ENCODE measurements at places on chromosomes 7 and 10.

- peak; percentile 65 for DNase-seq
Observed at GRCh38 chr7:16644636-16645592, 640 bp downstream of the ANKMY2 start.

DNA sequence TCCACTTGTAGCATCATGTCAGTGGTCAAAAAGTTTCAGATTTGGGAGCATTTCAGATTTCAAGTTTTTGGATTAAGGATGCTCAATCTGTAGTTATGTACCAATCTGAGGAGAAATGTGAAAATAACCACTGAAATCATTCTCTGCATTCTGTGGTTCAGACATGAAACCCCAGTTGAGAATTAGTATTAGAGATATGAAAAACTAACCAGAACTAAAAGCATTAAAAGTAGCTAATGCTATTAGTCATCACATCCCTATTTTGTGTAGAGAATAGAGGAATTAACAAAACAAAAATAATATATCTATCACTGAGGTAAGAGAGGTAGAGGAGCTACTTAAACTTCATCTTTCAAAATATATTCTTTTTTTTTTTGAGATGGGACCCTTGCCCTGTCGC, 28.0 kb downstream of the MICU1 start:
- no peak for DNase-seq

GRCh38 chr7:123024989-123025758, 29.7 kb upstream of the TAS2R16 start:
- DNase-seq, result no peak

GRCh38 chr7:158111049-158111751, 476.4 kb downstream of the PTPRN2 start:
- DNase-seq, result no peak

- DNase-seq, result no peak
Observed at GRCh38 chr10:47047127-47047504, 135.9 kb downstream of the PTPN20 start.

DNA sequence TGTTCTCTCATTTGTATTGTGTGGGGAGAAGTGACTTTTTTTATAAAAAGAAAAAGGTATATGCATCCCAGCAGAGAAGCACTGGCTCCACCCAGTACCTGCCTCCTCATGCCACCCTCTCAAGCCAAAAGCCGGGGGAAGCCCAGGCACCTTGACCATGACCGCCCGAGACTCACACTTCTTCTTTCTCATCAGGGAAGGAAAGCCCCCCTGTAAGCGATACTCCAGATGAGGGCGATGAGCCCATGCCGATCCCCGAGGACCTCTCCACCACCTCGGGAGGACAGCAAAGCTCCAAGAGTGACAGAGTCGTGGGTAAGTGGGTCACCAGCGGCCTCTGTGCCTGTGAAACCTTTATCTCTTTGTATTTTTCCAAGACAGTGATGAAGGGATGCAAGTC, 22.9 kb downstream of the IKZF1 start:
- DNase-seq, result no peak

DNA sequence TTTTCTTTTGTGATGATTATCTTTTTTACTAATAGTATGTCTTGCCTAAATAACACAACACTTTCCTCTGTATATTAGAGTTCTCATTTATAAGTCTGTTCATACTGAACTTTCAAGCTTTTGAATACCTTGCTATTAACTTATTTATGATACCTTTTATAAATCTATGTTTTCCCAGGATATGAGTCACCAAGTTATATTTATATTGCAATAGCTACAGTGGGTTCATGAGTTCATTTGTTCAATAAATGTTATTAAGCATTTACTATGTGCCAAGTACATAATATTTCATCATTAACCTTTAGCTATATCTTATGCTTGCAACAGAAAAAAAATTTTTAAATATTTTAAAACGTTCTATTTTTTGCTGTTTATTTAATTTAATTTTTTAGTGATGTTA, 18.3 kb downstream of the CLCN1 start:
- DNase-seq, result no peak

DNA sequence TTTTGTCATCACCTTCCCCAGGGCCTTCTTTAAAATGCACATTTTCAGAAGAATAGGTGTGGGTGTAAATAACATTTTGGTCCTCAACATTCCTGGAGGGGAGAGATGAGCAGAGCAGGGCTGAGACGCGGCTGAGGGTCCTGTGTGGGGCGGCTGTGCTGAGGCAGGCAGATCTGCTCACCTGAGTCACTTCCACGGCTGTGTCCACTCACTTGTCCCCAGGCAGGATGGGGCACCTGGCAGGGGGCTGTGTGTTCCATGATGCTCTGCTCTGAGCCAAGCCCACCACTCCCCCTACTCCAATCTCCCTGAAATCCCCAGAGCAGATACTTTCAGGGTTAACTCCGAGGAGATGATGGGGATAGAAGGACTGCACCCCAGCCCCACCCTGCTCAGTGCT, 93.8 kb downstream of the GLRX3 start:
- DNase-seq, result no peak

- DNase-seq, result peak; percentile 13
Observed at GRCh38 chr10:96512524-96513304, 1.0 kb downstream of the TLL2 start.

DNA sequence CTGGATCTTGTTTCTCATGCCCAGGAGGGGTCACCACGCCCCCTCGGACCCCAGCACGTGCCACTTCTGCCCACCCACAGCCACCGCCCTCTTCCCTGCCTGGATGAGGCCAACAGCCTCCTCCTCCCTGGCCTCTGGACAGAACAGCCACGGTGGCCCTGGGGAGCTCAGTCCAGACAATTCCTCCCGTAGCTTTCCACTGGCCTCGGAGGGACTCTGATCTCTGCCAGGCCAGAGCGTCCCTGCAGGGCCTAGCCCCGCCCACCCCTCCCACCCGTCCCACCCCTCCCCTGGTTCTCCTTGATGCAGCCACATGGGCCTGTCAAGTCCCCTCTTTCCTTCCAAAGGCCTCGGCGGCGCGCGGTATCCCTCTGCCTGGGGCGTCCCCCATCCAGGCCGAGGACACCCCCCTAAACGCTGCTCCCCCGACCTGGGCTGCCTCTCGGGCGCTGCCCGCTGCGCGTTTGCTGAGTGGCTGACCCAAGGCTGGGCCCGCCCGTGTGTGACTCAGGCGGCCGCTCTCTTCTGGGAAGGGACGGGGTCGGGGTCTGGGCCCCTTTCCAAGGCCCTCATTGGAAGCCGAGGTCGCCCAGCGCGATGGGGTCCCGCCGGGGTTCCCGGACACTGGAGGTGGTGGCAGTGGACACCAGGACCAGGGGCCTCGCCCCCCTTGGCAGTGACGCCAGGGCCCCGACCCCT, 557 bp downstream of the TMEM120A start:
- DNase-seq, result peak; percentile 22

DNA sequence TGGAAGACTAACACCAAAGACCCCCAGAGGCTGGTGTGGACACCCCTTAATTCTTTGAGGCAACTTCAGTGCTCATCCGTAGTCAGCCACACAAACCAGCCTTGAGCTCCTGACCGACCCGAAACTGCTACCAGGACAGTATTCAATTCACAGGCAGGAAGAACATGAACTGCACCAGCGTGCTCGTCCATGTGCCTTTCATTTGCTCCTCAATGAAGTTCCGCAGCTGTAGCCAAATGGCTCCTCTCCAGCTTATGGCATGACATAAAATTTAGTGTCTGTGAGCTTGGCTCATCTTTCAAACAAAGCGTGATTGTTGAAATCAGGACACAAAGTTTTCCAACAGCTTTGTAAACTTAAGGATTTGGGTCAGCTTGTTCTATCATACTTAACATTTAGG, 144.1 kb upstream of the FAM171A1 start:
- no peak for DNase-seq

- no peak for DNase-seq
Observed at GRCh38 chr7:55558962-55559920, 13.1 kb downstream of the VOPP1 start.

- DNase-seq, result peak; percentile 47
Observed at GRCh38 chr7:99379043-99379577, 4.6 kb downstream of the ARPC1B start.

DNA sequence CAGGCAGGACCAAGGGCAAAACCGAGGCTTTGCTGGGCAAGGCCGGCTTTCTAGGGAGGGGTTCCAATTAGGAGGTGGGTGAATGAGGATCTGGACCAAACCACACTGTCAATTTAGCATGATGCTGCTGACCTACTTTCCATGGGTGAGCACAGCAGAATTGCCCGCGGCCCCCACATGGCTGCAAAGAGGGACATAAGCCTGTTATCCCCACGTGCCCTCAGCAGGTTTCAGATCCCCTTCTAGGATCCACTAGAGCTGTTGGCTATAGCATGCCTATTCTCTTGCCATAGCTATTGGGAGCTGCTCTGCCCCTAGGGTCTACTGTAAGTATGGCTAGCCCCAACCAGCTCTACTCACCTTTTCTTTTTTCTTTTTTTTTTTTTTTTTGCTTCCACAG, 102.8 kb downstream of the COL13A1 start:
- DNase-seq, result no peak

GRCh38 chr10:103742824-103743223, 112.6 kb downstream of the SH3PXD2A start:
- no peak for DNase-seq

DNA sequence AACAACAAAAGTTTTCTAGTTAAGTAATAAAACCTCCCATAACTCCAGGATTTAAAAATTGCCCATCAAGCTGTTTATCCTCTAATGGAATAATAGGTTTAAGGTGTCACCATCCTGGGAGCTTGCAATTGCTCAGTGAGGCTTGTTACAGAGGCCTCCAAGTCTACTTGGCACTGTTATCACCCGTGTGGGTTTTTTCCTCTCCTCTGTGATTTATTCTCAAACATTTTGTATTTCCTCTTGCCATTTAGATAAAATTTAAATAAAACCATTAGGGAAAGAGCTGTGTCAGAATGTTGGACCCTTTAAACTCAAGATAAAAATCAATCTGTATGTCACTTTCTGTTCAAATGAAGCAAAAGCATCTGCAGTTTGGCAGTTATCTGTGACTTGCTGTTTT, 202.6 kb downstream of the GALNT17 start:
- DNase-seq, result no peak

DNA sequence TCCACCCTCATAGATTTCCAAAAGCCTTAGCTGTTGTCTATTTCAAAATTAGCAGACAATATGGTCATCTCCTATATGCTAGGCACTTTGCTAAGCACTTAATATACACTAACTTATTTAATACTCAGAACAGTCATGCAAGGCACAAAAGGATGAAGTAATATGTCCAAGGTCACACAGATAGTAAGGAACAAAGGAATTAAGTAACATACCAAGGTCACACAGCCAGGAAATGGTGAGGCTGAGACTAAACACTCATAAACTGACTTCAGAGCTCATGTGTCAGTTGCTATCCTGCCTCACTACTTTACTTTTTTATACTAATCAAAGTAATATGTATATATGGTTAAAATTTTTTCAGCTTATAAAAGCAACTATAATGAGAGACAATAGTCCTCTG, 23.6 kb upstream of the HIBADH start:
- no peak for DNase-seq

GRCh38 chr7:100865372-100865911, 1.7 kb upstream of the TRIP6 start:
- DNase-seq, result no peak

DNA sequence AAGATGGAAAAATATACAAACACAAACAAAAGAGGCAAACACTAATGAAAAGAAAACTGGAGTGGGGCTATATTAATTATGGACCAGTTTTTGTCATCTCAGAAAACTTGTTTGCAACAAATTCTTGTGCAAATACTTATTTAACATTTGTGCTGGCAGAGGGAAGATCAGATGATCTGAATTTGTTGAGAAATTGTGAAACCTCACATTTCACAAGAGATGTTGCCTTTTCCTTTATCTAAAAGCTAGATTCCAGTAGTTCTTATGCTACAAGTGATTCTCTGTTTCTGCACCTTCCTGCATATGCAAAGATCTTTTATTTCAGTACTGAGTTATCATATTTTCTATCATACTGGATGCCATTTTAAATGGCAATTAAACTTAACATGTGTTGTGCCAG, 320.7 kb downstream of the SUGCT start:
- no peak for DNase-seq

GRCh38 chr7:111756687-111757178, 194.4 kb upstream of the IMMP2L start:
- no peak for DNase-seq

GRCh38 chr7:37999673-38000072, 79.2 kb downstream of the EPDR1 start:
- no peak for DNase-seq

GRCh38 chr7:155224116-155224811, 73.4 kb upstream of the INSIG1 start:
- DNase-seq, result no peak

DNA sequence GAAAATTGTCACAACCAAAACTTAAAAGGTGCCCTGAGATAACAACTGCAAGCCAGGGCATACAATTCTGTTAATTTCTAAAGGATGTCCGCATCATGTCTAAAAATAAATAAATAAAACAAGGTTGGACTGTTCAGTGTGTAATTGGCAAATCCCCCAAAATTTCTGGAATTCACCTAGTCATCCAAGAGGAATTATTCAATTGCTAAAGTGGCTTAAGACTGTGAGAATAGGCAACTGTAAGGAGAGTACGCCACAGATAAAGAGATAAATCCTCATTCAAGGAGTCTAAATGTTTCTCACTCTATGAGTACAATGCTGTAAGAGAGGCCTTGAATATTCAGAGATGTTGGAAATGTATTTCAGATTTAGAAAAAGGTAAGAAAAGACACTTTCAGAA, 37.2 kb downstream of the PIK3AP1 start:
- no peak for DNase-seq

DNA sequence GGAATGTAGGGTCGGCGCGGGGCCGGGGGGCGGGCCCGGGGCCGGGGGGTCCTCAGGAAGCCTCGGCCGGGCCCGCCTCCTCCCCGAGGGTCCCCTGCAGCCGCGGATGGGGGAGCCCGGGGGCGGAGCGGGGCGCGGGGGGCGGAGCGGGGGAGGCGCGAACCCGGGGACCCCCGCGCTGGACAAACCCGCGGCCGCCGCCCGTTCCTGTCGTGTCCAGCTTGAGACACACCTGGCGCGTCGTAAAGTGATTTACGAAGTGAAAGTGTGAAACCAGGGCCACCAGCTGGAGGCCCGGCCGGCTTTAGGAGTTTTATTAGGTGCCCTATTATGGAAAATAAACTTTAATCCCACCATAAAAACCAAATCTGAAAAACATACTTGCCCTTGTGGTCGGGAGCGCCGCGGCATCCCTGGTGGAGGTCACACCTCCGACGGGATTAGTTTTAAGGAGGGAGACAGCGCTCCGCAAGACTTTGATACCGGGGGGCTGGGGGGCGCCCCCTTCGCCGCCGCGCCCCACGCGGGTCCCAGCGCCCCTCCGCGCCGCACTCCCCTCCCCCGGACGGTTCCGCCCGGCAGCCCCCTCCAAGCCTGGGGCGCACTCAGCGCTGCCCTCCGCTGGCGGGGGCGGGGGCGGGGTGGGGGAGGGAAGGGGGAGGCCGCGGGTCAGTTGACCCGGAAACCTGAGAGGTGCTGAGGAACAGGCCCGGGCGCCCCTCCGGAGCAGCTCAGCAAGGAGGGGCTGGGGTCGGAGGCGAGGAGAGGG, 10.3 kb downstream of the MNX1 start:
- DNase-seq, result no peak

DNA sequence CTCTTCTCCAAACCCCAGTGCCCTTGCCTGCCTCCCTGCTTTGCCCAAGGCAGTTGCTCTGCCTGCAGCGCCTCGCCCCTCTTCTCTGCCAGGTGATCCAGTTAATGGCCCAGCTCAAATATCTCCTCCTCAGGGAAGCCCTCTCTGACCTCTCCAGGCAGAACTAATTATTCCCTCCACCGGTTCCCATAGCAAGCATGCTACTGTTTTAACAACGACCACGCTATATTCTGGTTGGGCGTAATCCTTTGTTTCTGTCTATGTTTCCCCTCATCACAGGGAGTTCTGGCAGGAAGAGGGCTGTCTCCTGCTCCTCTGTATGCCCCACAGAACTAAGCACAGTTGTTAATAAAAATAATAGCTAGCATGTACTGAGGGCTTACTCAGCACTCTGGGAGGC, 36.8 kb upstream of the R3HCC1L start:
- DNase-seq, result no peak
